ENCODE measurements at places on chromosomes 5 and 9.

DNA sequence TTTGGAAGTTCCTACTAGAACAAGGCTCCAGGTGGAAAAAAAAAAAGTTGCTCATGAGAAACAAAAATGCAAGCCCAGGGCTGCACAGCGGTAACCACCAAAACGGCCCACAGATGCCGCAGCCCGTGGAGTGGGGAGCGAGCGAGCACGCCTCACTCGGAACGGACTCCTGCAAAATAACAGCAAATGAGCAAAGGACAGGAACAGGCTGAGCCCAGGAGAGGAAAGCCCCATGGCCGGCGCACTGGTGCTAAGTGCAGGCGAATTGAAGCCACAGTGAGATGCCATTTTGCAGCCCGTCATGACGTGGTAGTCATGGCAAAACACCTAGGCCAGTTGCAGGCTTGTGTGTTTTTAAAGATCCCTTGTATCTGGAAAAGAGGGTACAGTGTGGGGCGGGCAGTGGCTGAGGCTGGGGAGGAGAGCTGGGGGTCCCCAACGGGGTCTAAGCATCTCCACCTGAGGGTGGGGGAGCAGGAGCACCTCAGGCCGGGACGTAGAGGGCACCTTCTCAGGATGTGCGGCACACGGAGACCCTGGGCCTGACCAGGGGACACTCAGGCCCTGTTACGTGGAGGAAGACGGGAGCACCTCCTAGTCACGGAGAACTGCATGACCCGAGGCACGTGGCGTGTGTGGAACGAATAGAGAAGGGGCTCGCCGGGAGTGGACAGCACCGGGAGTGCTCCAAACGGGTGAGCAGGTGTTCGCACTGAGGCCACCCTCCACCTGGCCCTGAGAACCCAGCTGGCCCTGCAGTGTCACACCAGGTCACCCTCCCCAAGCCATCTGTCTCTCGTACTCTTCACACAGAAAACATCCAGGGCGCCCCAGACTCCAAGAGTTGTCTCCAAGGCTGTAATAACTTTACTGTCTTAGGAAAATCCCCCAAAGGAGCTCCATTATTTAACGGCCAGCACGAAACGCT, 10.7 kb downstream of the GRM6 start:
- DNase-seq = no peak

DNA sequence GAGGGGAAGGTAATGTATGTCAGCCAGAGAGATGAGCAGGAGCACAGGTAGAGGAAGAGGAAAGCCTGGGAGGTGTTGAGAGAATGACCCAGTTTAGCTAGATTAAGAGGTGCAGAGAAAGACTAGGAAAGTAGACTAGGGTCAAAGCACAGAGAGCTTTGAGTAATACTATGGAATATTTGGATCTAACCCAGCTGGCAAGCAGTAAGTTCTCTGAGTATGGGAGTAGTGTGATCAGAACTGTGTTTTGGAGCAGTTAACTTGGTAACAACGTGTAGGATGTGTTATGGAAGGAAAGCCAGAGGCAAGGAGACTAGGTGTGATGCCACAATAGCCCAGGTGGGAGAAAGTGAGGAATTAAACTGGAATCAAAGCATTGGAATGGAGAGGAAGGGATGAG, 84.9 kb upstream of the PTGER4 start:
- no peak for DNase-seq

- DNase-seq = no peak
Observed at GRCh38 chr5:73673161-73673591, 47.2 kb downstream of the ARHGEF28 start.

- no peak for DNase-seq
Observed at GRCh38 chr5:134177369-134178095, 782 bp upstream of the SKP1 start.

- DNase-seq = no peak
Observed at GRCh38 chr9:88746029-88746742, 211.2 kb downstream of the NXNL2 start.
